Femur (tissue), 1 donor: ENCODE measurements at places on chromosomes 7 and 10.

DNA sequence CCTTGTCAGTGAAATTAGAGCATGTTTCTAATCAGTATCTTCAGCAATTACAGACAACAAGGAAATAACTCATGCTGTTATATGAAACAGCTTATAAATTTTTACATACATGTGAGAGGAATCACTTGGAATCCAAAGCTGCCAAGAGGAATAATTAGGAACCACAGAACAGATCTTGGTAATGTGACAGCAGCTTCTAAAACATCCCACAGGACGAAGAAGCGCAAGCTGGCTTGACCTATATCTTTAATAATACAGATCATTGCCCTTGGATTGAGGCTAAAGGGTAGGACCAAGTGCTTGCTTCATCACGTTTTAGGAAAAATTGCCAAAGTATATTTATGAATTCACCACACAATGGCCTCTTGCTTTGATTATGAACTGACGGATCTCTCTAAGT is 869.8 kb downstream of the LRMDA start:
- DNase-seq = no peak

DNA sequence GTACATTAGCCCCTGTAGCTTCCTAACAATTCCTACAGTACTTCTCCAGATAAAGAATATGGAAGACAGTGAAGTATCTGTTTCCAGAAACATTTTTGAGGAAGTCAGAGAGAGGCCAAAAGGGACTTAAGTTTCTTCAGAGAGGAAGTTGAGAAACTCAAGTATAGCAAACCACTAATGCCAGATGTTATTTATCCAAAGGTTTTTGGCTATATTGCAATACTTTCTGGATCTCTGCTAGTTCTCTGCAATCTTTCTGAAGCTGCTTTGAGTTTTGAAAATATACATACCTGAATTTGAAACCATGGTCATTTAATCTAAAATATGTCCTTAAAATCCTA is 64.7 kb downstream of the BICC1 start:
- DNase-seq = no peak

DNA sequence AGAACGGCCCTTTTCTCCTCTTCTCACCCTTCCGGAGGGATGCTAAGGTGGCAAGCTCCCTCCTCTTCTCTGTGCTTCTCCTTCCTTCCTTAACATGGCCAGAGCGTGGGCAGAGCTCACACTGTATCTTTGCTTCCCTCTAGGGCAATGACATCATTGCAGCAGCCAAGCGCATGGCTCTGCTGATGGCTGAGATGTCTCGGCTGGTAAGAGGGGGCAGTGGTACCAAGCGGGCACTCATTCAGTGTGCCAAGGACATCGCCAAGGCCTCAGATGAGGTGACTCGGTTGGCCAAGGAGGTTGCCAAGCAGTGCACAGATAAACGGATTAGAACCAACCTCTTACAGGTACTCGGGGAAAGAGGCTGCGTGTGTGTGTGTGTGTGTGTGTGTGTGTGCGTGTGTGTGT is 36.6 kb downstream of the AP3M1 start:
- DNase-seq = no peak

- no peak for DNase-seq
Observed at GRCh38 chr10:133303206-133303605, 5.5 kb downstream of the TUBGCP2 start.

DNA sequence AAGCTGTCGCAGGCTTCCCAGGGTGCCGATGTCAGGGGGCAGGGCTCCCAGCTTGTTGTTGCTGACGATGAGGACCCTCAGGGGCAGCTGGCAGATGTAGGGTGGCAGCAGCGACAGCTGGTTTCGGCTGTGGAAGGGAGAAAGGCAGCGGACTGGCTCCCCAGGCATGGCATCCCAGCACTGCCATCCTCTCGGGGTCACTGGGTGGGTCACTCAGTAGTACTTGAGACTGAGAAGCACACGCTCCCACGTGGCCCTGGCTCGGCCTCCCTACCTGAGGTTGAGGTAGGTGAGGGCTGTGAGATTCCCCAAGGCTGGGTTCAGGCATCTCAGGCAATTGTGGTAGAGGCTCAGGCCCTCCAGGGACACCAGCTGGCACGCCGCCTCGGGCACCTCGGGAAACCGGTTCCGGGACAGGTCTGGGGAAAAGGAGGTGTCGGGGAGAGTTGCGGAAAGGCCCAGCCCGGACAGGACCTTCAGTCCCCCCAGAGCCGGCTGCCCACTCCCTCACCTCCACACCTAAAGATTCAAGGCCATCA is 3.8 kb downstream of the LRCH4 start:
- DNase-seq = no peak

DNA sequence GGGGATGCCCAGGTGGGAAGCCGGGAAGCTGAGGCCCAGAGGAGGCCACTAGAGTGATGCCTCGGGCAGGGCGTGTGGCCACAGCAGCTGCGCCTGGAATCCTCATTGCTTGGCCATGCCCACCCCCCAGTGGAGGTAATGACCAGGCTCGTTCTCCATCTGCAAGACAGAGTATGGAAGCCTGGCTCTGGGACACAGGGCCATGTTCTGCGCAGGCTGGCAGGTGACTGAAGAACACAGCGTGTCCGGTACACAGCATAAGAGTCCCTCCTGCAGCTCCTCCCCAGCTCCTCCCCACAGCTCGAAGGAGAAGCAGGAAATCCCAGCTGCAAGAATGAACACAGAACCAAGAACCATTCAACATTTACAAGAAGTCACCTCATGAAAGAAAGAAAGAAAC is 64.8 kb downstream of the SMURF1 start:
- peak; percentile 28 for DNase-seq

DNA sequence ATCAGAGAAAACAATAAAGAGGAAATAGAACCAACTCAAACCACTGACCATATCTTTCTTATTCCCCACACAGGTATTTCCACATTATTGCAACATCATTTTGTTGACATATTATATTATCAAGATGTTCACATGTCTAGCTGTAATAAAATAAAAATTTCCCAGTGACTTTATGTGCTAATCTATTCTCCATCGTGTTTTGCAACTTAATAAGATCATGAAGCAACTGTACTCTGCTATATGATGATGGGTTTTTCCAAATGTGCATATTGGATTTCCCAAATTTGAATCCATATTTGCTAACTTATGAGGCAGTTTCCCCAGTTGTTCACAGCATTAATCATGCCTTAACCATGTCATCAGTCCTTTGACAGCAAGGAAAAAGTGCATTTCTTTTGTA is 127.8 kb downstream of the ITGB8 start:
- DNase-seq = no peak

DNA sequence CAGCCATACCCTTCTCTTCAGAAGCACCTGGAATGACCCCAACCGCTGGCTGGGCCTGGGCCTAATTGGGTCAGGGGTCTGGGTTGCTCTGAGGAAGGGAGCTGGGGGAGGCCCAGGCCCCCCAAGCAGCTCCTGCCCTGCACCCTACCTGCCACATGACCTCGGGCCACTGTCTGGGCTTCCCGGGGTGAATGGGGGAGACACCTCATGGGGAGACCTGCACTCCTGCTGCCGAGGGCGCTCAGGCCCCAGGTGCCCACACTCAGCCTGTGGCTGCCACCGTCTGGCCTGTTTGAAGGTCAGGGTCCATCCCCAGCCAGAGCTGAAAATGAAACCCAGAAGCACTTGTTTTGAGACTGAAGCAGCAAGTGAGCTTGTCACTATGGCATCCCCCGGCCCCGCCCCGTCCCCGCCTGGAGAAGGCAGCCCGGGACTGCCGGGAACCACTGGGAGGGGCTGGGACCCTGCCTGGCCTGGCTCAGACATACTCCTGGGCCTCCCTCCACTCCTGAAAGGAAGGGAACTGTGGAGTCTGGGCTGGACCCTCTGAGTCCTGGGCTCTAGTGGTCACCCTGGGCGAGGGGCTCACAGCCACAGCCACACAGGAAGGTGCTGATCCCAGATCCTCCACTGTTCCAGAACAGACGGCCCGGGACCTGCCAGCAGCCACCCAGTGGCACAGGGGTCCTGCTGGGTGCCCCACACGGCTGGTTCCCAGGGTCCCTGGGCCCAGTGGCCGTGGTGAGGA is 7.4 kb upstream of the MICALL2 start:
- peak; percentile 83 for DNase-seq

GRCh38 chr7:32289651-32290414 is 200.3 kb downstream of the LSM5 start:
- DNase-seq = peak; percentile 72

GRCh38 chr7:55903985-55904759 is 16.9 kb downstream of the ZNF713 start:
- no peak for DNase-seq

DNA sequence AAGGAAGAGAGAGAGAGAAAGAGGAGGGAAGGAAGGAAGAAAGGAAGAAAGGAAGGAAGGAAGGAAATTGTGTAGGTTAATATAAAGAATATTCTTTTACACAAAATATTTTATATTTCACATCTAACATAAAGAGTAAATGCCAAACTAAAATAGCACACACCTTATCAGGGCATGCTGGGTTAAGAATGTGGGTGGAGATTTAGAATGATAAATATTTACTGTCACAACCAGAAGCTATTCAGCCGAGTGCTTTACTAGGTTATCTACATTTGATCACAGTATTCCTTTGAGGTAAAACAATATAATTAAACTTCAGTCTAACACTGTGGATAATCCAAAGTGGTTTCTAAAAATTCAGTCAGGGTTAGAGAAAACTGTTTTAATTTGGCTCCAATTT is 103.3 kb downstream of the SEMA3A start:
- DNase-seq = no peak
